ENCODE measurements at places on chromosomes 13 and 19. TPM values are rescaled to one million over a fixed set of nuclear protein-coding genes. Genes with fewer than 3 reads are reported as not detected.

CSNK1G2 gene
- 33.1 TPM for polyA plus RNA-seq

FAM216B gene
- polyA plus RNA-seq: not detected

KLC3 gene
- 4.5 TPM for polyA plus RNA-seq

IRGC gene
- polyA plus RNA-seq: not detected

KLK4 gene
- polyA plus RNA-seq: 1.2 TPM

DNA sequence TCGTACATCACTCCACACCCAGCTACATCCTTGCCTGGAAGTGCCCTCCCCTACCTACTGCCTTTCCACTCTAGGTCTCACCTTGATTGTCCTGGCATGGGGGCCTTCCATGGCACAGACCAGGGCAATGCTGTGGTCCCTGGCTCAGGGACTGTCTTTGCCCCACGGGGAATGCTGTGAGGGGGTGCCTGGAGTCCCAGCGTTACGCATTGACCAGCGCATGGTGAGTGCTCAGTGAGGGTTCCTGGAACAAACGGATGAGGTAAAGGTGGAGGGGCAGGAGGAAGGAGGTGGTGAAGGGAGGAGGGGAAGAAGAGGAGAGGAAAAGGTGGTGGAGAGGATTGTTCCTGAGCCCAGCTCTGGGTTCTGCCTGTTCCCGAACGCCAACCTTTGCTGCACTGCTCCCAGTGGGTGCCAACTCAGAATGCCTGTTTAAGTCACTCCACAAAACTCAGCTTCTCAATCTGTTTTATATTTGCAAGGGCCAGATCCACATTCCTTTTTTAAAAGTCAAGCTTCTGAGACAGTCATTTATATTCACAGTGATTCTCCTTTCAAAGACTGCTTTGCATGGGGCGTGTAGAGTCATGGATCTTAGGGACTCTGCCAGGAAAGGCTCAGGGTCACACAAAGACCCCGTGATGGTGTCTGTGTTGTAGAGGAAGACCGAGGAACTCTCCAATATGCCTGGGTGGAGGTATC is 40.8 kb downstream of the CHST8 start:
- DNase-seq: no peak

DNA sequence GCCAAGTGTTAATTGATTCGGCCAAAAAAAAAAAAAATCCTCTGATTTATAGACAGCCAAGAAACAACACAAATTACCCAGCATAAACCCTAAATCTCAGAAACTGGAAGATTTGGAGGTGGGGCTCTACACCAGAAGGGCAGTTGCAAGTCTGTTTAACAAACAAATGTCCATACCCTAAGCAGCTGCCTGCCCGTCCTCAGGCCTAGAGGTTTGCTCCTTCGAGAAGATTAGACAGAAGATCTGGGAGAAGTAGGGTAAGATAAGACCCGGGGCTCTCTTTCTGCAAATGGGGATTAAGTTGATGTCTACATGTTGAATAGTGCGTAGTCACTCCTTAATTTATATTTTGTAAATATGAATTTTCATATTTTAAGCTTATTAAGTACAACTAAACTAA is 3.4 kb upstream of the N4BP2L1 start:
- no peak for DNase-seq

- DNase-seq: no peak
Observed at GRCh38 chr13:34294483-34295129, 476.7 kb downstream of the RFC3 start.

DNA sequence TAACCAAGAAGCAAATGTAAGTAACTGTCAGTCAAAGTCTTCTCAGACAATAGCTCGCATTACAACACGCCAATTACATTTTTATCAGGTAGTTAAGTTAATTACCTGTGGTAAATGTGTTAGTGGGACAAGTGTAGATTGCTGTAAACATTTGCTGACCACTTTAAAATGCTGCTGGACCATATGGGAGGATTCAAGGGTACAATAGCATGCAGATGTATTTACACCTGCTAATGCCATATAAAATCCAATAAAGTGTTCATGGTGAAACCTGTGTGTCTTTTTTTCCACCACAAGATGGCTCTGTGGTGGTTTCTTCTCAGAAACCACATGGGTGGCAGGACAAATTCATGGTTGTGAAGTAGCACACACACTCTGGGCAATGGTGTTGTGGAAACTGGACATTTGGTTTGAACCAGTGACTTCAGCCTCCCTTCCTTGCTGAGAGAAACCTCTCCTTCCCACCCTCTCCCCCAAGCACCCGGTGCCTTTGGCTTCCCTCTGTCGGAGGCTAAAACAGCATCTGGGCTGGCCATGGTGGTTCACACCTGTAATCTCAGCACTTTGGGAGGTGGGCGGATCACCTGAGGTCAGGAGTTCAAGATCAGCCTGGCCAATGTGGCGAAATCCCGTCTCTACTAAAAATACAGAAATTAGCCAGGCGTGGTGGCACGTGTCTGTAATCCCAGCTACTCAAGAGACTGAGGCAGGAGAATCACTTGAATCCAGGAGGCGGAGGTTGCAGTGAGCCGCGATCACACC is 18.1 kb upstream of the GTF3A start:
- peak; percentile 57 for DNase-seq

Data from kidney (tissue), 22 donors.